ENCODE measurements at places on chromosomes 1 and 21. TPM values are rescaled to one million over a fixed set of nuclear protein-coding genes. Genes with fewer than 3 reads are reported as not detected.

DNA sequence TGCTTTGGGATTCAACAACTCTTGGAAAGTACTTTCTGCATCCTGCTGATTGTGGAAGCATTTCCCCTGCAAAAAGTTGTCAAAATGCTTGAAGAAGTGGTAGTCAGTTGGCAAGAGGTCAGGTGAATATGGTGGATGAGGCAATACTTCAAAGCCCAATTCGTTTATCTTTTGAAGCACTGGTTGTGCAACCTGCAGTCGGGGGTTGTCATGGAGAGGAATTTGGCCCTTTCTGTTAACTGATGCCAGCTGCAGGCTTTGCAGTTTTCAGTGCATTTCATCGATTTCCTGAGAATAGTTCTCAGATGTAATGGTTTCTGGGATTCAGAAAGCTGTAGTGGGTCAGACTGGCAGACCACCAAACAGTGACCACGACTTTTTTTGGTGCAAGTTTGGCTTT lies 47.6 kb upstream of the GJA5 start:
- DNase-seq, result no peak
- H3K27me3 ChIP-seq, result no peaks in the 10 kb centered on the region
- no peak overlapping the region for H3K4me3 ChIP-seq
- H3K36me3 ChIP-seq, result no peaks in the 10 kb centered on the region
- H3K4me1 ChIP-seq, result no peaks in the 10 kb centered on the region

- DNase-seq, result no peak
- no peak overlapping the region for H3K4me3 ChIP-seq
- H3K36me3 ChIP-seq, result no peaks in the 10 kb centered on the region
- H3K4me1 ChIP-seq, result no peaks in the 10 kb centered on the region
These were observed 2164.2 kb downstream of the NCAM2 start for GRCh38 chr21:23162198-23162946.

GRCh38 chr21:45584786-45585185 lies 42.5 kb upstream of the SLC19A1 start:
- peaks cover 16% of the 10 kb centered on the region for H3K27me3 ChIP-seq
- no peak overlapping the region for H3K4me3 ChIP-seq
- no peak overlapping the region for H3K27ac ChIP-seq
- H3K4me1 ChIP-seq, result peaks cover 4% of the 10 kb centered on the region
- no peak for DNase-seq

DNA sequence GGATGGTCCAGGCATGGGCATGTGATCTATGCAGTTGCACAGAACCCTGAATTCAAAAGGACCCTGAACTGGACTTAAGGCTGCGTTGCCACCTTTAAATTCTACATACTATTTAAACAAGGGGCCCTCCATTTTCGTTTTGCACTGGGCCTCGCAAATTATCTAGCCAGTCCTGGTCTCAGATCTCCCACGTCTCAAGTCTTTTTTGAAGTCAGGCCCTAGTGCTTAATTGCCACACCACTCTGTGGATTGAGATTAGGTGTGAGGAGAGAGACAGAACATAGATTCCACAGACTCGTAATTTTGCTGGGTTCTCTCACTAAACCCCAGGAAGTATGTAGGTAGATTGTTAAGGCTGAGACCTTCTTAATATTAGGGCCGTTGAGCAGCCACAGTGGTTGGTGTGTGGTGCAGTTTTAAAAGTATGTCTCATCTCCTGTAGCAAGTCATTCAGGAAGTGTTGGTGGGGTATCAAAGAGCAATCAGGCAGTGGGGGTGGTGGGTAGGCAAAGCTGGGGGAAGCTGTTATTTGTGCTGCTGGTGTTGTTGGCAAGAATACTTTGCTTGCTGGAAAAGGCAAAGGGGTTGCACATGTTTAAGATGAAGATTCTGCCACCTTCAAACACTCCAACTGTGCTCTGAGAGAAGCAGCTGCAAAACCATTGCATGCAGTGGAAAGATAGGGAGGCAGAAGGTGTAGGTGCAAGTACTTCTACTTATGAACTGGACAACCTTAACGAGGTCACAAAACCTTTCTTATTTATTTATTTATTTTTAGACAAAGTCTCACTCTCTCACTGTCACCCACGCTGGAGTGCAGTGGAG lies 11.2 kb downstream of the CD84 start:
- H3K4me3 ChIP-seq, result no peak overlapping the region
- no peaks in the 10 kb centered on the region for H3K27me3 ChIP-seq
- DNase-seq, result peak; percentile 28
- H3K4me1 ChIP-seq, result peaks cover 64% of the 10 kb centered on the region
- no peak overlapping the region for H3K27ac ChIP-seq

DNA sequence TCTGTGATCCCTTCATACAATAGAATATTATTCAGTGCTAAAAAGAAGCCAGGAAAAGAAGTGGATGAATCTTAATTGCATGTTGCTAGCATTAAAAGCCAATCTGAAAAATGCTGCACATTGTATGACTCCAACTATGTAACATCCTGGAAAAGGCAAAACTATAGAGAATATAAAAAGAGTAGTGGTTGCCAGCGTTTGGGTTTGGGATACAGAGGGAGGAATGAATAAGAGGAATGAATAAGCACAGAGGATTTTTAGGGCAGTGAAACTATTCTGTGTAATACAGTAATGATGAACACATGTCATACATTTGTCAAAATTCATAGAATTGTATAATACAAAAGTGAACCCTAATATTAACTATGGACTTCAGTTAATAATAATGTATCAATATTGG lies 42.5 kb downstream of the GPR88 start:
- H3K27me3 ChIP-seq, result no peaks in the 10 kb centered on the region
- no peak overlapping the region for H3K27ac ChIP-seq

- no peaks in the 10 kb centered on the region for H3K27me3 ChIP-seq
- no peaks in the 10 kb centered on the region for H3K36me3 ChIP-seq
- no peak overlapping the region for H3K4me3 ChIP-seq
- H3K4me1 ChIP-seq, result peaks cover 9% of the 10 kb centered on the region
- H3K27ac ChIP-seq, result no peak overlapping the region
These were observed 111.3 kb downstream of the TNFSF18 start for GRCh38 chr1:172939475-172939874.

DNA sequence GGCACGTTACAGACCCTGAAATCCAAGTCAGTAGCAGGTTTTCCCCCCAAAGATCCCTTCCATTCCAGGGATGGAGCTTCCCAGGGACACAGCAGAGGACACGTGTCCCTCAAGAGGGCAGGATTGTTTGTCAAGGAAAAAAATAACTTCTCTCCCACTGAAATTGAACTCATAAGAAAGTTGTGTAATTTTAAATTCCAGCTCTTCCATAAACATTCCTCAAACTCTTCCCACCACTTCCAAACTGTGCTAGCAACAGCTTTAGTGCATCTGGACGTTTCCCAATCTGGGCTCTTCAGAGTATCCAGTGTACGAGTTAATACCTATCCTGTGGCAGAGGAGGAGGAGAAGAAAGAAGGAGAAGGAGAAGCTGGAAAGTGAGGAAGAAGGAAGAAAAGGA lies 79.6 kb downstream of the PSMG1 start:
- no peak overlapping the region for H3K4me3 ChIP-seq
- no peak for DNase-seq
- peak overlapping the region; percentile 87 for H3K27ac ChIP-seq
- H3K4me1 ChIP-seq, result peaks cover 54% of the 10 kb centered on the region

- H3K27ac ChIP-seq, result no peak overlapping the region
- H3K4me1 ChIP-seq, result peaks cover 26% of the 10 kb centered on the region
- peak; percentile 48 for DNase-seq
- no peak overlapping the region for H3K4me3 ChIP-seq
- H3K27me3 ChIP-seq, result no peaks in the 10 kb centered on the region
These were observed 10.0 kb downstream of the YBEY start for GRCh38 chr21:46295996-46296752.

GRCh38 chr21:31537872-31538576 lies 121.5 kb upstream of the SOD1 start:
- H3K27me3 ChIP-seq, result no peaks in the 10 kb centered on the region
- no peaks in the 10 kb centered on the region for H3K36me3 ChIP-seq
- H3K27ac ChIP-seq, result no peak overlapping the region
- H3K4me1 ChIP-seq, result no peaks in the 10 kb centered on the region
- H3K4me3 ChIP-seq, result no peak overlapping the region

- peaks cover 24% of the 10 kb centered on the region for H3K36me3 ChIP-seq
- no peak for DNase-seq
- H3K4me3 ChIP-seq, result no peak overlapping the region
- peak overlapping the region; percentile 39 for H3K27ac ChIP-seq
These were observed 24.4 kb downstream of the RC3H1 start for GRCh38 chr1:173997791-173998190.

DNA sequence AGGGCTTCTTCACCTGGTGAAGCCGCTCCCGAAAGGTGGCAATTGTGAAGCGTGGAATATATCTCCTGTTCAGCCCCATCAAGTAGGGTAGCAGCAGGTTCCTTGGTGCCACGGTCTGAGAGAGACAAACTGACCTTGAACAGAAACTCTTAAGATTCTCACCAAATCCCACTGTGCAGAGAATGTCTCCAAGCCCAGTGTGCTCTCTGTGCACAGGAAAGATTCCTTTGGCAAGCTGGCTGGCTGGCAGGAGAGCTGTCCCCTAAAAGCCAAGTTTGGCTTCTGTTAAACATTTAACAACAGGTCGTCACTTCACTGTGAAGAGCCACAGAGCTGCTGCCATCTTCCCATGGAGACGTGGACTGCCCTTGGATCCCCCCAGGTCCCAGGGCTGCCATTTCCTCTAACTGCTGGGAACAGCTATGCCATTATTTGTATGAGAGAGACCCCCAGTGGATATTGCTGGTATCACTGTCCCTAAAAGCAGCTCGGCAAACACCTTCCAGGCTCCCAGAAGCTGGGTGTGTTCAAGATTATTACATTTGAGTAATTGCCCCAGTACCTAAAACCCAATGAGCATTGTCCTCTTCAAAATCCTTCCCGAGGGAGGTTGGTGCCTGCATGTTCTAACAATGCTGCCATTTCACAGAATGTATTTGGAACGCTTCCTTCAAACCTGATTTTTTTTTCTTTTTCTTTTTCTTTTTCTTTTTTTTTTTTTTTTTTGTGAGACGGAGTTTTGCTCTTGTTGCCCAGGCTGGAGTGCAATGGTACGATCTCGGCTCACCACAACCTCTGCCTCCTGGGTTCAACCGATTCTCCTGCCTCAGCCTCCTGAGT lies 71.8 kb downstream of the CD58 start:
- DNase-seq, result peak; percentile 68
- no peak overlapping the region for H3K27ac ChIP-seq
- H3K4me3 ChIP-seq, result no peak overlapping the region

- no peak overlapping the region for H3K4me3 ChIP-seq
- DNase-seq, result no peak
- no peaks in the 10 kb centered on the region for H3K4me1 ChIP-seq
- no peak overlapping the region for H3K27ac ChIP-seq
These were observed 20.9 kb upstream of the IPO9 start for GRCh38 chr1:201807958-201808632.

GRCh38 chr1:174958396-174958795 lies 41.4 kb upstream of the CACYBP start:
- H3K4me3 ChIP-seq, result no peak overlapping the region
- H3K36me3 ChIP-seq, result peaks cover 6% of the 10 kb centered on the region
- no peak for DNase-seq

DNA sequence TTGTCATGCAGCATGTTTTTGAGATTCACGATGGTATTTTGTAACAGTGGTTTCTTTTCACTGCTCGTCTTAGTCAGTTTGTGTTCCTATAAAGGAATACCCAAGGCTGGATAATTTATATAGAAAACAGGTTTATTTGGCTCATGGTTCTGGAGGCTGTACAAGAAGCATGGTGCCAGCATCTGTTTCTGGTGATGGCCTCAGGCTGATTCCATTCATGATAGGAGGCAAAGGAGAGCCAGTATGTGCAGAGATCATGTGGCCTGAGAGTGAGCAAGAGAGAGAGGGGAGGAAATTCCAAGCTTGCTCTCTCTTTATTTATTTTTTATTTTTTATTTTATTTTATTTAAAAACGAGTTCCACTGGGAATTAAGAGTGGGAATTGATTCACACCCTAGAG lies 2.0 kb upstream of the C21orf91 start:
- DNase-seq, result no peak
- no peak overlapping the region for H3K27ac ChIP-seq
- H3K36me3 ChIP-seq, result peaks cover 2% of the 10 kb centered on the region
- no peak overlapping the region for H3K4me3 ChIP-seq
- peaks cover 30% of the 10 kb centered on the region for H3K4me1 ChIP-seq

GRCh38 chr1:90622666-90623065 lies 94.4 kb downstream of the BARHL2 start:
- no peak for DNase-seq
- no peaks in the 10 kb centered on the region for H3K27me3 ChIP-seq
- no peak overlapping the region for H3K4me3 ChIP-seq
- H3K4me1 ChIP-seq, result no peaks in the 10 kb centered on the region
- no peak overlapping the region for H3K27ac ChIP-seq

DNA sequence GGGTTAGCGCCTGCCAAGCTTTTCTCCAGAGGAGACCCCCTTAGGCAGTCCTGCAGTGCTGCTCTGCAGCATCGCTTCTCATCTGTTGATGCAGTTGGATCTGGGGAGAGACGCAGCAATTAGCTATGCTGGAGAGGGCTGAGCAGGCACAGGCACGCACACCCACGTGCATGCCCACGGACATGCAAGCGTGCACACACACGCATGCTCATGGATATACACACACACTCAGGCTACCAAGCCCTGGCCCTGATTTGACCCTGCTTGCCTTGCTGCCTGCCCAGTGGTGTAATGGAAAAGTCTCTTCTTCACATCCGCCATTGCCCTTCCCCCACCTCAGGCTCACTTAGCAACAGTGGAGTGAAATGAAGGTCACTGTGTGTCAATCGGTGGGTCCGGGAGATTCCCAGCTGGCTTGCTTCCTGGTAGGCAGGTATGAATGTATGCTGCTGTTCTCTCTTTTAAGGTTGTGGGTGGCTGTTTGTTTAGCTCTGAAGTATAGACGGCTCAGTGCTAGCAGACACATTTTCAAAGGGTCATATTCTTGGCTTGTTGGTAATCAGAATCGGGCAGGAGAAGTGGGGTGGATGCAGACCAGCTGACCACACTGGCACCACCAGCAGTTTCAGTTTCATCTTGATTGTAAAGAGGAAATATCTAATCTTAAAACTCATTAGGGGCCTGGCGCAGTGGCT lies 9.5 kb downstream of the ATP1B1 start:
- peak overlapping the region; percentile 44 for H3K27ac ChIP-seq
- peak; percentile 64 for DNase-seq

GRCh38 chr1:12644829-12645228 lies 944 bp downstream of the AADACL4 start:
- H3K27me3 ChIP-seq, result no peaks in the 10 kb centered on the region
- H3K4me3 ChIP-seq, result no peak overlapping the region
- H3K27ac ChIP-seq, result no peak overlapping the region
- H3K36me3 ChIP-seq, result no peaks in the 10 kb centered on the region

DNA sequence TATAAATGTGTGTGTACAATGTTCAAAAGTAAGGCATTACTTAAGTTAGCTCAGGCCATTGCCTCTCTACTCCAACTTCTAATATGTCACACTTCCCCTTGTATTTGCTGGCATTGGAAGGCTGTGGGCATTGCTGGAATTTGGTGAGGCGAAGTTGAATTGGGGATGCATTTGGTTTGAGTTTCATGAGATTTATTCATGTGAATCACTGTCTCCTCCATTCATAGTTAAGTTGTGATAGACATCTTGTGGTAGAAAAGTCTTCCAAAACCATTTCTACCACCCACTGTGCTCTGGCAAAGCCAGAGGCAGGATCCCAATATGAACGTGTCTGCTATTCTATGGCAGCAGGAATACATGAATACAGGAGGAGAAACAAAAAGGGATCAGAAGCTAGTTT lies 397.8 kb upstream of the USP24 start:
- H3K4me1 ChIP-seq, result no peaks in the 10 kb centered on the region
- H3K4me3 ChIP-seq, result no peak overlapping the region
- H3K27me3 ChIP-seq, result no peaks in the 10 kb centered on the region
- no peak overlapping the region for H3K27ac ChIP-seq
- no peaks in the 10 kb centered on the region for H3K36me3 ChIP-seq

KRTAP21-3 gene
- not detected for polyA plus RNA-seq

OR2L8 gene
- not detected for polyA plus RNA-seq

NR1I3 gene
- not detected for polyA plus RNA-seq

KCNN3 gene
- not detected for polyA plus RNA-seq

PRDM16 gene
- not detected for polyA plus RNA-seq

CLCA2 gene
- polyA plus RNA-seq, result not detected

MAEL gene
- polyA plus RNA-seq, result not detected

MATN1 gene
- not detected for polyA plus RNA-seq

TMEM200B gene
- not detected for polyA plus RNA-seq

Data from CD14-positive monocyte (primary cell).